ENCODE measurements at places on chromosomes 5 and 9.

GRCh38 chr5:170636206-170636605 is 132.4 kb downstream of the KCNIP1 start:
- DNase-seq = no peak

DNA sequence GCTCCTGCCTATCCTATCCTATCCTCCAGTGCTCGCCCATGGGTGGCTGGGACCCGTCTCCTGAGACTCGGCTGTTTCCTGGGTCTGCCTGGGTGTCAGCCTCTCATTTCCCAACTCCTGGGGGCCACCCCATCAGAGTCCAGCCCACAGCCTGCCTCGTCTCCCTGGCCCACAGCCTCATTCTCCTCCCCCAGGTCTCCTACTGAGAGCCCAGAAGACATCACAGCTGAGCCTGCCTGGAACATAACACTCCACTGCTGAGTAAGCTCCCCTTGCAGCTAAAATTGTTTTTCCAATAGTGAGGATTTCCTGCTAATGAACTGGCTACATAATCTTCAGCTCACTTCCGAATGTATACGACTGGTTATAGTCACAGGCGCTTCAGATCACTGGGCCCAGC is 95.3 kb downstream of the TTLL11 start:
- no peak for DNase-seq

- DNase-seq = no peak
Measured at GRCh38 chr9:137169896-137170358, at the start of gene LRRC26. Gene LRRC26 (minus strand): TSS chr9:137170051. CDS start chr9:137169943, 108 bp downstream.

- DNase-seq = no peak
Measured at GRCh38 chr5:174623433-174624019, 100.9 kb upstream of the MSX2 start.

DNA sequence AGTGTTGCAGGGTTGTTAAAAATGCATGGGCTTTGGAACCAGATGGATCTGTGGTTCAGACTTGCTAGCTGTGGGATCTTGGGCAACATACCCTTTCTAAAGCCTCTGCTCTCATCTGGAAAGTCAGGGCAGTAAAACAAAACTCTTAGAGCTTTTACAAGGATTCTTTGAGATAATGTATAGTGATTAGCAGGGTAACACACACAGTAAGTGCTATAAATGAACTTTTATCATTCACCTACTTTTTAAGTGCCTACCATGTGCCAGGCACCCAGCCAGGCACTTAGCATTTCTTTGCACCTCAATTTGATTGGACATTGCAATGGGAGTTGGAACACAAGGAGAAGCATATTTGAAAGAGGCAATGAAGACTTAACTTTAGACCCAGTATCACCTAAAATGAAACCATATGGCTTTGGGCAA is 208.6 kb upstream of the PAPPA start:
- DNase-seq = no peak

GRCh38 chr5:109945097-109945678 is 255.5 kb downstream of the MAN2A1 start:
- DNase-seq = no peak

GRCh38 chr5:60177596-60177995 is 284.1 kb upstream of the PDE4D start:
- DNase-seq = no peak

- no peak for DNase-seq
Measured at GRCh38 chr9:121640076-121640475, 11.4 kb upstream of the DAB2IP start.

DNA sequence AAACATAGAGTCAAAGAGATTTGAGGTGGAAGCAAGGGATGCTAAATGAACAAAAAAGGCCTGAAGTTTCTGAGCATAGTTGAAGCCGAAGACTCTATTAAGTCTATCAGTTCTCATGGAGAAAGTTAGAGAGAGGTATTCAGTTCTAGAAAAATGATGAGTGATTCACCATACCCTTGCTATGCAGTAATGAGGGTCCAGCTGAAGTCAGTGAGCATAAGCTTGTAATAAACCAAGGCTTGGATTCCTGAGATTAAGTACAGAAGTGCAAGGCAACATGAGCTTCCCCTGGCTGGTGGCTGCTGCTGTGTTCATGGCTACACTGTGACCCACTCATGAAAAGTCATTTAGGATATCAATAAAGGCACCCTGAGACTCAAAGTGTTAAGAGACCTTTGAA is 129.7 kb upstream of the MTAP start:
- DNase-seq = no peak

GRCh38 chr5:33999978-34000377 is 7.9 kb downstream of the AMACR start:
- DNase-seq = no peak

Measured in stimulated activated CD8-positive, alpha-beta memory T cell treated with anti-CD3 and anti-CD28 coated beads, Interleukin-4, amount 100 ng/mL, for 1 hour (primary cell).